Activated B cell treated with CpG ODN at 0.5 μM for 24 hours (primary cell): ENCODE measurements at places on chromosomes 4 and X. TPM values are rescaled to one million over a fixed set of nuclear protein-coding genes. Genes with fewer than 3 reads are reported as not detected.

The C4orf50 gene
- 0.02 TPM in 1 of 2 replicates, not detected in the other for total RNA-seq

The MTTP gene
- 0.27 TPM in 1 of 2 replicates, not detected in the other for total RNA-seq

DNA sequence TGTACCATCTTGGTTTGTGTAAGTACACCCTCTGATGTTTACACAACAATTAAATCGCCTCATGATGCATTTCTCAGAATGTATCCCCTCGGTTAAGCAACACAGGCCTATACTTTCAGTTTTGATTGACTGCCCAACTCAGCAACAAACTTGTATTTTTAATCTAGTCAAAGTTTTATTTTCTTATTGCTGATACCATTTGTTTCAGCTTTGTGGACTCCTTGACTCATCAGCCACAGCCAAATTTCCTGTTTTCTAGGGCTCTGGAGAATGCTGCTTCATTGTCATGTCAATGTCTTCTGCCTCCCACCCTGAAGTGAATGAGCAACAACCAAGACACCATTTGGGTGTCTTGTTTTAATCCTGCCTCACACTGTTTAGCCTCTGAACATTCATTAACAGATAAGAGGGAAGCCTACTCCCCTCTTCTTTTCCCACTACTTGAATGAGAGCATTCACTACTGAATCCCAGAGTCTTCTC lies 14.0 kb downstream of the BBS12 start:
- DNase-seq = no peak
- H3K4me1 ChIP-seq = no peaks in the 10 kb centered on the region
- H3K36me3 ChIP-seq = peaks cover 12% of the 10 kb centered on the region
- peaks cover 15% of the 10 kb centered on the region for H3K27me3 ChIP-seq

- H3K4me1 ChIP-seq = no peaks in the 10 kb centered on the region
- no peak overlapping the region for H3K27ac ChIP-seq
- H3K27me3 ChIP-seq = peaks cover 5% of the 10 kb centered on the region
- no peaks in the 10 kb centered on the region for H3K36me3 ChIP-seq
- DNase-seq = no peak
Measured at GRCh38 chr4:8917321-8917811, 45.7 kb upstream of the HMX1 start.

- H3K27ac ChIP-seq = no peak overlapping the region
- no peaks in the 10 kb centered on the region for H3K27me3 ChIP-seq
- no peaks in the 10 kb centered on the region for H3K4me1 ChIP-seq
- no peak for DNase-seq
- H3K4me3 ChIP-seq = no peak overlapping the region
Measured at GRCh38 chr4:125420526-125420925, 105.8 kb downstream of the FAT4 start.
